ENCODE measurements at places on chromosomes 12 and 14.
A peak's percentile ranks its signal among the peaks of the same experiment; 100 is the strongest.

DNA sequence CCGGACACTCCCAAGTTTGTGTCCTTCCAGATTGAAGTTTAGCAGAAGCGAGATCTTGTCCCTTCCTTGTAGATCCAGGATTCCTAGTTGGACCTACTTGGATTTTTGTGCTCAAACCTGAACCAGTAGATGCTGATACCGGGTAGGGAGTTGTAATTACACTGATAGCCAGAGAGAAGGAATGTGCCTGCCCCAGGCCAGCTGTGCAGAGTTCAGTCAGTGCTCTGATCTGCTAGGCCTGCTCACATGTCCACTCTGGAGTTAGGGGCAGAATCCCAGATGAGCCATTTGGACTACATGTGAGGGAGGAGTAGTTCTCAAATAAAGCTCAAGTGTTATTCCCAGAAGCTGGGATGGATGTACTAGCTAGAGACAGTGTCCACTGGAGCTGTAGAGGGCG lies 65.7 kb downstream of the PRKCH start:
- no peak for DNase-seq

DNA sequence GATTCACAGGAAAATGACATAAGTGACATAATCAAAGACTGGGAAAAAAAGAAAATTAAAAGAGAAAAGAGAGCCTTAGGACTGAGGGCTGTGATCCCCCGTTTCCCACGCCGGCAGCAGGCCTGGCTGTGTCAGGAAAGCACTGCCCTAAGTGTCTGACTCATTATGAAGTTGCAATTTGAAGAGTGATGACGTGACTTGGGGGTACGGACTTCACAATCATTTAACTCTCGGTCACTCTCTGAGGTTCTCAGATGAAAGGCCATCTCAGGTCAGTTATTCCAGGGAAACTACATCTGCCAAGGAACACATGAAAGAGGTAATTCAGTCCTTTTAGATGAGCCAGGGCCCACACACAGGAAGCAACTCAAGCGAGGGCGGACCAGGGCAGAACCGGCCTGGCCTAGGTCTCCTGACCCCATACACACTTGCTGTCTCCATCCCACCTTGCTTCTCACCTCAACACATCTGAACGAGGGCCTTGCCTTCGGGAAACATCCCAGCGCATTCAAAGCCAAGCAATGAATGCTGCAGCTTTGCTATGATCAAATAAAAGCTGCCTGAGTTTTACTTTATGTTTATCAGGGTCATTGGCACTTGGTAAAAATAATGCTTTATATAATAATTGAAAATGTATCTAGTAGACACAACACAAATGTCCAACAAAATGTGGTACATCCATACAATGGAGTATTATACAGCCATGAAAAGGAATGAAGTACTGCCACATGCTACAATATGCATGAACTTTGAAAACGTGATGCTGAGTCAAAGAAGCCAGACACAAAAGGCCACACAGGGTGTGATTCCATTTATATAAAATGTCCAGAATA lies 2.7 kb downstream of the SSH1 start:
- DNase-seq = no peak

DNA sequence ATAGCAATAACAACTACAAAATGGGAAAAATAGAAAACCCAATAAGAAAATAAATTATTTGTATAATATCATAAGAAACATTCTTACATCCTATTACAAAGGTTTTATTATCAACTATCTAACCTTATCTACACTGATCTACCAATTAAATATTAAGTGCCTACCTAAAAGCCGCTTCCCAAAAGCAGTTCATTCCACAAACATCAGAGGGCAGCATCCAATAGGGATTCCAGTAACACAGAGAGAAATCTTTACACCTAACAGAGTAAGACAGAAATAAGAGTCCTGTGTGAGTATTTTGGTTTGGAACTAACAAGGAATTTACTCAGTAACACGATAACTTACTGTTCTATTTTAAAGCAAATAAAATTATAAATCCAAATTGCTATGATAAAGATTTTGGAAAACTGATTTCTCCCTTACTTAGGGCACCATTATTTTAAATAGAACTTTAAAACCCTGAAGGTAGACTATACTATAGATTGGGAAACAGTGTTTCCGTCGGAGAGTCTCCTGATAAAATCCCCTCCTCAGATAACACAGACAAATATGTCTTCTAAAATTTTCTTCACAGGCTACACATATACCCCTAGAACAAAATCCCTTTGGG lies 15.0 kb downstream of the GXYLT1 start:
- DNase-seq = peak; percentile 45

- no peak for DNase-seq
Observed at GRCh38 chr14:73700325-73700724, 13.9 kb downstream of the PNMA1 start.

- no peak for DNase-seq
Observed at GRCh38 chr12:3492793-3493042, 1.7 kb downstream of the PRMT8 start.

DNA sequence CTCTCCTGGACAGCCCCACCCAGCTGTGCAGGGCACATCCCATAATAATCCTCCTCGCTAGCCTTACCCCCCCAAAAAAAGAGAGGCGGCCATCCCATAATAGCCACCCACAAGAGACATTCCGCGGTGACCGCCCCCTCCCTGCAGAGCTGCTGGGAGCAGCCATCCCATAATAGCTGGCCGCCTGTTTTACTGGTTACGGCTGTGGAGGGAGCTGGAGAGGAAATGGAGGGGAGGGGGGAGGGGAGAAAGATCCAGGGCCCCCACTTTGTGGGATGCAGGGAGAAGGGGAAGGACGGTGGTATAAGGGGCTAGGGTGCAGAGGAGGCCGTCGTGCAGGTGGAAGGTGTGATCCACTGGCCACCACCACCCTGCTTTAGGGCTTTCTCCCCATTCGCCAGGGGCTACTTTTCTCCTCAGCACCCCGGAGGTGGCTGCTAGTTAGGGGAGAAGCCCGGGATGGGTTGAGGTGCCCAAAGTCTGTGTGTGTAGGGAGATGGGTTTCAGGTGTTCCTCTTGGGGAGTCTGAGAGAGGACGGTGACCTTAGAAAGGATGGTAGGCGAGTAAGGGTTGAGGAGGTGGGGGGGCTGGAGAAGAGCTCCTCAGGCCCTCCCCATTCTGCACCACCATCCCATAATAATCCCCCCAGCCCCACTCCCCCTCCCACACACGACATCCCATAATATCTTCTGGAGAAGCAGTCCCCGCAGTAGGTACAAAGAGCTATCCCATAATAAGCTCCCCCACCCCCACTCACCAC lies 6.0 kb upstream of the CHD4 start:
- peak; percentile 89 for DNase-seq

- DNase-seq = peak; percentile 29
Observed at GRCh38 chr14:23299211-23299957, 3.3 kb downstream of the PPP1R3E start.

Data from RPMI8226 (cell line).